ENCODE measurements at places on chromosomes 5 and 9.

- DNase-seq: no peak
These were observed 14.3 kb downstream of the PTPA start for GRCh38 chr9:129125478-129125877.

DNA sequence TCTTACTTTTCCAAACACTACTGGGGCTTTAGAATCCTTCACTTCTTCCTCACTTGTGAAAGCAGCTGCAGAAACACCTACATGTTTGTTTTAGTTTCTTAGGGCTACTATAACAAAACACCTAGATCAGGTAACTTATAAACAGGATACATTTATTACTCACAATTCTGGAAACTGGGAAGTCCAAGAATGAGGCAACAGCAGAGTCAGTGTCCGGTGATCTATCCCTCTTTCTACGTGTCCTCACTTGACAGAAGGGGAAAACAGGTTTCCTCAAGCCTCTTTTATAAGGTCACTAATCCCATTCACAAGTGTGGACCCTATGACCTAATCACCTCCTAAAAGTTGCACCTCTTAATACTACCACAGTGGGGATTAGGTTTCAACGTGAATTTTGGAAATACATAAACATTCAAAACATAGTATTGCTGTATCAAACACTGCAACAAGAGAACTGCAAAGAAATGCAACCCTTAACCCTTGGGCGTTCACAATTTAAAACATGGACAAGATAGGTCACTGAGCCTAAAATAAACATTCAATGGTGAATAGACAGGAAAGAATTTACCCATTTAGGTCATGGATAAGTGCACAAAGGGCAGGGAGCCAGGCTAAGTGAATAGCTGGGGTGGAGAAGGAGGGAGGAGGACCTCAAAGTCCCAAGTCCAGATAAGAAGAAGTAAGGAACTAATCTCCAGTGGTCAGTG, 104.3 kb downstream of the PIK3R1 start:
- no peak for DNase-seq

GRCh38 chr9:115291841-115292240, 173.9 kb upstream of the TNC start:
- no peak for DNase-seq

GRCh38 chr9:135347461-135347860, 132.1 kb upstream of the PPP1R26 start:
- no peak for DNase-seq

- no peak for DNase-seq
These were observed 21.9 kb downstream of the FBXO10 start for GRCh38 chr9:37554318-37554717.

DNA sequence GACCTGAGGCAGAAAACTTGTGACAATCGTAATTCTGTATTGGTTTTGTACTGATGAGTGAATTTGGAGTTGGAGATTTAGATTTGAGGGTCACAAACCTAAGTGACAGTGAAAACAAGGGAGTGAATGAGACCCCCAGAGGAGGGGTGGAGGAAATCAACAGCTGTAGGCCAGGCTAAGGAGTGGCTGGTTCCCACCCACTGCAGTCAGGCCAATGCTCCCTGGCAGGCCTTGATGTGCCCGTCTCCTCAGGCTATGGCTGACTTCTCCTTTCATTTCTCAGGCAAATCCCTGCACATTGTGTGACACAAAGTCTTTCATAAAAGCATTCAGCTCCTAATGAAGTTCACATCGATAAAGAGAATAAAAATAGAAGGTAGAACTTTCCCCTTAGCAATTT, 557.6 kb downstream of the CETN3 start:
- DNase-seq: no peak

DNA sequence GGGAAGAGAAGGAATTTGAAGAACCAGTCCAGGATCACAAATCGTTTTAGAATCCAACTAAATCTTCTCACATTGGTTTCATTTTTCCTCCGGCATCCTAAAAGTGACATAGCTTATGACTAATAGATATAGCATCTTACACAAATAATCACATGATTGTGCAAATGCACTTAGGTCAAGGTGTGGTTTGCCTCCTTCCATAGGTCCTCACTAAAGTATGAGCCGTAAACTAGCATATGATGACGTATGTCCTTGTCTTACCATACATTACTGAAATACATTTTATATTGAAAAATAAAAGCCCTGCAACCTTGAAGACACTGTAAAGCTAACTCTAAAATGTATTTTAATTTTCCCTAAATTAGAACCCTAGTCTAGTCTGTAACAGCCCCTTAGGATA, 362.7 kb upstream of the ADAMTS16 start:
- no peak for DNase-seq

Data from cortex of kidney (tissue), 1 donor.